ENCODE measurements at places on chromosomes 3 and 15. TPM values are rescaled to one million over a fixed set of nuclear protein-coding genes. Genes with fewer than 3 reads are reported as not detected.

- DNase-seq: no peak
Observed at GRCh38 chr3:169478566-169479313, 184.8 kb downstream of the MECOM start.

DNA sequence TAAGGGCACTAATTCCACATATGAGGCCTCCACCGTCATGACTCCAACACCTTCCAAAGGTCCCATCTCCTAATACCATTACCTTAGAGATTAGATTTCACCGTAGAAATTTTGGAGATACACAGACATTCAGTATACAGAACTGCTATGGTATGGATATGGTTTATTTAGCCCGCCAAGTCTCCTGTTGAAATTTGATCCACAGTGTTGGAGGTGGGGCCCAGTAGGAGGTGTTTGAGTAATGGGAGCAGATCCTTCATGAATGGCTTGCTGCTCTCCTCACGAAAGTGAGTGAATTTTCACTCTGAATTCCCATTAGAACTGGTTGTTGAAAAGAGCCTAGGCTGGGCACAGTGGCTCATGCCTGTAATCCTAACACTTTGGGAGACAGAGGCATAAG is 7.4 kb downstream of the MKRN3 start:
- no peak for DNase-seq

GRCh38 chr15:70091726-70092463 is 5.8 kb downstream of the TLE3 start:
- DNase-seq: peak; percentile 24

The CCDC80 gene
- 29.1 TPM for total RNA-seq

GRCh38 chr3:48750856-48751255 is 33.8 kb upstream of the IP6K2 start:
- no peak for DNase-seq

- DNase-seq: no peak
Observed at GRCh38 chr3:31704156-31704555, 171.4 kb downstream of the STT3B start.

GRCh38 chr15:33438396-33438795 is 127.6 kb downstream of the RYR3 start:
- no peak for DNase-seq

DNA sequence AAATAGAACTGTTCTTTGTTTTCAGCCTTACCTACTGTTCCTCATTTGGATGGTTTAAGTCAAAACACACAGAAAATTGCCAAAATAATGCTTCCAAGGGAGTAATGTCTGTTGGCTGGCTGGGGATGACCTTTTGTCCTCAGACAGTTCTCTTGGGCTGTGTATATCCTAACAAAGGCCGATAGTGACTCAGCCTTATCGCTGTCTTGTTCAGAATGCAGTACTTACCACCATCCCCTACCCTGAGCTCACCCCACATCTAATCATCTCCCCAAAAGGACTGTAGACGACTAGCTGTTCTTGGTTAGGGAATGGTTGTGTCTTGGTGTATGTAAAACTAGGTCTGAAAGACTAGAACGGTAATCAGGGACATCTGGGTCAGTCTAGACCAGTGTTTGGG is 35.0 kb downstream of the RAB11A start:
- no peak for DNase-seq

The SIAH2 gene
- total RNA-seq: 21.9 TPM

Measured in RPMI7951 (cell line).